ENCODE measurements at places on chromosomes 12 and 14. TPM values are rescaled to one million over a fixed set of nuclear protein-coding genes. Genes with fewer than 3 reads are reported as not detected.

DNA sequence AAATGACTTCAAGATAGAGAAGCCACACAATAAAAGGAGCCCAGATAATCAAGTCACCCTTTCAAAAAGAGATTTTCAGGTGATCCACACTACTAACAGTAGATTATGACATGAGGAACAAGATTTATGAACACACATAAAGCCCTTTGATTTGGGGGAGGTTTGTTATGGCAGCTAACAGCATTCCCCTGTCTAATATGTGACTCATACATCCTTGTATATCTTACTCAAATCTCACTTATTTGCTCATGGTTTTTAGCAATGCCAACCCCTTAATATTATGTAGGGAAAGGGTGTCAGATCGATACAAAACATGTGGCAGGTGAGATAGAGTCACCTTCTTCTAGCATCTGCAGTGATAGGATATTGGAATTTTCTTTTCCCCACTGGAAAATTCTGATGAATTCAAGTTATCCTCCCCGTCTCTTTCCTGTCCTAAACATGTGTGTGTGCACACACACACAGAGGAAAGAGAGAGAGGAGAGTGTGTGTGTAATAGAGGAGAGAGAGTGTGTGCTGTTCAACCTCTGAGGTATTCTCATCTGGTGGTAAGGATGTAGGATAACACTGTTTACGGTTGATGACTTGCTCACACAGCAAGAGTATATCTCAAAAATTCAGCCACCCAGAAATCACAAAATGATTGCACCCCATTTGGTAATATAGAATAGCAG lies 319.9 kb downstream of the KCNC2 start:
- no peak for DNase-seq

DNA sequence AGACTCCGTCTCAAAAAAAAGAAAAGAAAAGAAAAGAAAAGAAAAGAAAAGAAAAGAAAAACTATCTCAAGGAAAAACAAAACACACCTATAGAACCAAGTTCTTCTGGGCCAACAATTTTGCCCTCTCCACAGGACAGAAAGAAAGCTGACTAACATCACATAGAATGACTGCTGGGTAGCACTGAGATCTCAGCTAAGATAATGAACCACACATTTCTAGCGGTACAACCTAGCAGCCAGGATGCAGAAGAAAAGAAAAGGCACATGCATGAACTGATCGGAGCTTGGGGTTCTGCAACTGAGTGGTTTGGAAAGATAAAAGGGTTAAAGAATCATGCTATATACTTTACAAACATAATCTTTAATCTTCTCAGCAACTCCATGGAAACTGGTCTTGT lies 19.5 kb downstream of the TMED10 start:
- DNase-seq = peak; percentile 17

The BIN2 gene
- 359 TPM for polyA plus RNA-seq

GRCh38 chr12:19066475-19067001 lies 63.0 kb upstream of the PLEKHA5 start:
- DNase-seq = no peak

- peak; percentile 12 for DNase-seq
Observed at GRCh38 chr14:50823762-50824636, 7.0 kb downstream of the NIN start.

The CCDC175 gene
- not detected for polyA plus RNA-seq

- DNase-seq = no peak
Observed at GRCh38 chr14:59849411-59850130, 21.0 kb downstream of the RTN1 start.

GRCh38 chr12:108583991-108584390 lies 13.9 kb downstream of the TMEM119 start:
- DNase-seq = no peak

The KCNC2 gene
- not detected for polyA plus RNA-seq

The SERPINA5 gene
- polyA plus RNA-seq = not detected

- no peak for DNase-seq
Observed at GRCh38 chr12:62006076-62006732, 254.0 kb upstream of the USP15 start.

DNA sequence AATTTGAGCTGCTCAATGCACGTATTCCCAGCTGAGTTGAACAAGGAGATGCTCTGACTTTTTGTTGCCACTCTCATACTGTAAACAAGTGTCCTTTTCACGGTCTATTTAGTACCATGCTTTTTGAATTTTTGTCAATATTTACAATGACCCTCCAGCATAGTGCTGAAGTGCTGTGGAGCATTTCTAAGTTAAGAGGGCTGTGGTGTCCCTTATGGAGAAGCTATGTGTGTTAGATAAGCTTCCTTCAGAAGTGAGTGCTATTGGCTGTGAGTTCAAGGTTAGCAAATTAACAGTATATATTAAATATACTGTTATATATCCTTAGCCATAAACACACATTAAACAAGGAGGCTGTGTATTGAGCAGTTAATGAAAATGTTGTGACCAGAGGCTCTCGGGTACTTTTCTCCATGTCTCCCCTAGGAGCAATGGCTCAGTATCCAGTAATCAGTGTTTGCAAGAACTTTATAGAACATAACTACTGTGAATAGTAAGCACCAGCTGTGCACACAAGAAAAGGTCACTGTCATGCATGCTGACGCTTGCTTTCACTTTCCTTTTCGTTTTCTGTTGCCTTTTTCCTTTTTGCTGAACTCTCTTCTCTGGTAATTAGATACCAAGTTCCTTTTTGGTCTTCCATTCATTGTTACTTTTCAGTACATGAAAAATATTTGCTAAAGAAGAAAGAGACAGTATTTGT lies 187.2 kb upstream of the NEDD1 start:
- DNase-seq = peak; percentile 37
